ENCODE measurements at places on chromosomes 6 and 20.
A peak's percentile ranks its signal among the peaks of the same experiment; 100 is the strongest.

DNA sequence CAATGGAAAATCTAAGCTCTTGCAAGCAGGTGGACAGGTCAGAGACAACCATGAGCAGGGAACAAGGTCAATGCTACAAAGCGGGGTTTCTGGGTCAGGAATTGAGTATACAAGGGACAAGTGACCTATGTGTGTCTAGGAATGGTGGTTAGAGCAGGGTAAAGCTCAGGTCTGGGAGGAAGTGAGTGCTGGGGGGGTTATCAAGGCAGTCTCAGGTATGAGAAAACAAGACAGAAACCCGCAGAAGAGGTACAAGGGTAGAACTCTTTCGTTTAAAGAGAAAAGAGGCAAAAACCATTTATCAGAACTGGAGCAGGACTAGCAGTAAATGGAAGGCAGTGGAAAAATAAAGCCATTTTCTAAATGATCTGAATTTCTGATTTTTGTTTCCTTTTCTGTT is 298.4 kb downstream of the ALDH8A1 start:
- DNase-seq, result no peak

DNA sequence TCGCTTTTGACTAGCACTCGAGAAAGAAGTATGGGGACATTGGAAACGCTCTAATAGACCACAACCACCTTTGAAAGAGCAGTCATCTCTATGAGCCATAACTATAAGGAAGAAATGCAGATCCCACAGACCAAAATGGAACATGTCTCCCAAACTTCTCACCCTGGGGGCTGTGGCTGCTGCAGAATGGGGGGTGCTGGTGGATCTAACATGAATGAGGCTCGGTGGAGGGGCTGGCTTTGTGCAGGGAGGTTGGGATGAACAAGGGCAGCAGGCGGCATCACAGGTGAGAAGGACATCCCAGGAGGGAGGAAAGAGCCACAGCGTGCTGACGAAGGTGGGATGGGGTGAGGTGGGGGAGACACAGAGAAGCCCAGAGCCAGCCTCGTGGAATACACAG is 10.5 kb upstream of the CCR6 start:
- DNase-seq, result no peak

GRCh38 chr6:118930680-118931079 is 4.3 kb downstream of the MCM9 start:
- DNase-seq, result no peak

GRCh38 chr6:56724455-56724854 is 81.8 kb upstream of the DST start:
- no peak for DNase-seq

DNA sequence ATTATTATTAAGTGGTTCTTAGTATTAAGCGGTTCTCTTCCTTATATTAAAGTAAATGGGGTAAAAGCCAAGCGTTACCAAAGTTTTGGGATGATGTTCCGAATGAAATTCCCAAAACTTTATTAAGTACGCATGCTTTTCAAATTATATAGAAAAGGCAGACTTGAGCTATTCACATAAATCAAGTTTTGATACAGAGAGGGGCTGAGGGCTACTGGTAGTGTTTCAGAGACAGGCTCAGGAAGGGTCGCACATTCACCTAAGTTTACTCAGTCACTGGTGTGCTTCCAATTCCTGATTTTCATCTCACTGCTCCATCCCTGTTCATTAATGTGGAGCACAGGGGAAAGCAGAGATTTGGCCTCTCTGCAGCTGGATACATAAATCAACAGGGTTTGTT is 652.2 kb downstream of the QKI start:
- DNase-seq, result no peak

- no peak for DNase-seq
Measured at GRCh38 chr6:72758901-72759300, 137.0 kb downstream of the KCNQ5 start.

DNA sequence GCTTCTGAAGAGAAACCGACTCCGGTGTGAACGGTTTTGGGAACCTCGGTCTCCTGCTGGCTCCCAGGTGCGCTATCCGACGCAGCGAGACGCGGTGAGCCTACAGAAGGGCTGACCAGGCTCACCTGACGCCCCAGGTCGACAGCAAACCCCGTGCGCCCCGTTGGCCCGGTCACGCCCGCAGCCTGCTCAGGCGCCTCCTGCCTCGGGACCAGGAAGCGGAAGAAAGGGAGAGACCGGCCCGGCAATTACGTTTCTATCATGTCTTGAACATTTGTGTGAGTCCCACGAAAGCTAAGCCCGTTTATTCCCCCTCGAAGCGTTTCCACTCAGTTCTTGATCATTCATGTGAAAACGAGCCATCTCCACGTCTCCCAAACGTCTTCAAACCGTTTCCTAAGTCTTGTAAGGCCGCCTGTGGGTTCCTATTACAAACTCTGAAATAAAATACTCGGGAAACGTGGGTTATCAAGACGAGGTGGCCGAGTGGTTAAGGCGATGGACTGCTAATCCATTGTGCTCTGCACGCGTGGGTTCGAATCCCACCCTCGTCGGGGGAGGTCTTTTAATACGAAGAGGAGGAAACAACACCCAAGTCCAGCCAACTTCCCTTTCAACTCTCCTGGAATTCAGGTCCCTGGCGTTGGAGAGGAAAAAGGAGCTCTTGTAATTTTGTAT is 150.5 kb upstream of the PRSS16 start:
- no peak for DNase-seq

GRCh38 chr6:115456848-115457247 is 603.8 kb downstream of the FRK start:
- DNase-seq, result no peak

GRCh38 chr20:6381887-6382286 is 259.1 kb upstream of the FERMT1 start:
- DNase-seq, result no peak

- DNase-seq, result no peak
Measured at GRCh38 chr6:3228771-3229565, 1.5 kb upstream of the TUBB2B start.

GRCh38 chr6:139395891-139396301 is 21.4 kb upstream of the CITED2 start:
- DNase-seq, result peak; percentile 65

DNA sequence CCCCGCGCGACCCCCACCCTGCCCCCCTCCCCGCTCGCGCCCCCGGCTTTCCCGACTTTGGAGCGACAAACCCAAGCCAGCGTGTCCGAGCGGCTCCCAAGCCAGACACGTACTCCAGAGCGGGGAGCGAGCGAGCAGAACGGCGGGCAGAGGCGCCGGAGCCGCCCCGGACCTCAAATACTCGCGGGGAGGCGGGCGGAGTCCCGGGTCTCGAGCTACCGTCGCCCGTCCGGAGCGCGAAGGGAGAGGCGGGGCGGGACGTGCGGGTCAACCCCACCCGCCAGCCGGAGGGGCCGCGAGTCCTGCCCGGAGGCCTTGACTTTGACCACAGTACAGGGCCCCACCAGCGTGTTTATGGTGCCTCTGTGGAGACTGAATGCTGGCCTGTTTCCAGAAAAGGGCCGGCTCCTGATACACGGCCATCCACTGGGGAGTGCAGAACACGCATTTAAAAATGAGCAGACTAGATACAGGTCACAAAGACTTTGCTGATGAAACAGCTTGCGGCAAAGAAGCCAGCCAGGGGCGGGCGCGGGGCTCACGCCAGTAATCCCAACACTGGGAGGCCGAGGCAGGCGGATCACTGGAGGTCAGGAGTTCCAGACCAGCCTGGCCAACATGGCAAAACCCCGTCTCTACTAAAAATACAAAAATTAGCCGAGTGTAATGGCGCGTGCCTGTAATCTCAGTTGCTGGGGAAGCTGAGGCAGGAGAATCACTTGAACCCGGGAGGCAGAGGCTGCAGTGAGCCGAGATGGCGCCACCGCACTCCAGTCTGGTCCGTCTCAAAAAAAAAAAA is at the start of gene SERPINB6:
Gene SERPINB6, minus strand, starts transcription at position 148 of the 799 bp plus-strand sequence. CDS start 12,235 bp downstream, outside the sequence.
- DNase-seq, result peak; percentile 54

DNA sequence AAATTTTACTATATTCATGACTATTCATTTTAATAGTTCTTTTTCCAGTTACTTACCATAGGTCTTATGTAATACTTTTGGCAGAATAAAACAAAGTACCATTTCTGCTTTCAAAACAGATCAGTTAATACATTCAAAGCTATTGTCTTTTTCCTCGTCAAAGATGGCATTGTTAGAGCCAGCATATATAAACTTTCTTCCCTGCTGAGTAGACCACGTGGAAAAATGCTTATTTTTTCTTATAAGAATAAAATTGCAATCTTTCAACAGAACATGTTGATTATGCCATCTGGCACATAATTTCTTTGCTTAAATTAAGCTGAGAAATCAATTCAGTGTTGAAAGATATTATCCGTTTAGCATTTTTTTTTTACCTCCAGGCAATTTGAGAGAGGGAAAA is 34.9 kb upstream of the EXOC2 start:
- DNase-seq, result no peak

GRCh38 chr6:71727632-71728294 is 158.6 kb upstream of the RIMS1 start:
- DNase-seq, result peak; percentile 26

- no peak for DNase-seq
Measured at GRCh38 chr6:16973545-16974386, 128.1 kb upstream of the STMND1 start.

DNA sequence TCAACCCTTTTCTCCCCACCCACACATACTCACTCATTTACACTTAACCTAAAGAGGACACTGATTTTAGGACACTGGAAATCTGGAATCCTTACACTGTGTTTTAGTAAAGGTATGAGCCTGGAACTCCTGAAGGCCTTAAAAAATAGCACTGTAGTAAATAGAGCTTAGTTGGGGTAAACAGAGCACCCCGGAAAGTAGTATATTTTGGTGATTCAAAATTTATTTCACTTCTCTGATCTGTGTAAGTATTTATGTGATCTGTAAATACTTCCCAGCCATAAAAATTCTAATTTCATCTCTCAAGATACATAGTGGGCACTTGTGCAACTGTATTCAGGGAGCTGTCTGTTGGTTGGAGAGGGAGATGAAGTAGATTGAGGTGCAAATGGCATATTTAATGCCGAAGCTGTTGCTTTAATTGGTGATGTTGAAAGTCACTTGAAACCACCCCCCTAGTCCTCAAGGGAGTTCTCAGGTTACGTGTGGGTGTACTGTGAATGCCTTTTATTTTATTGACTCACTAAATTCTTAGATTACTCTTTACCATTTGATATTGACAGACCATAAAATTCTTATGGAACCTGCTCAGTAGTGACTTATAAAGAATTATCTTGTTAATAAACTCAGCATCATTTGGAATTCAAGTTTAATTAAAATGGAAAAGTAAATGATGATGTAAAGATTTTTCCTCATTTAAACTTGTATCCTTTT is 154.9 kb downstream of the SOX4 start:
- DNase-seq, result no peak

- DNase-seq, result no peak
Measured at GRCh38 chr6:2810092-2810671, 31.5 kb downstream of the SERPINB1 start.

- no peak for DNase-seq
Measured at GRCh38 chr6:142013287-142013686, 119.4 kb upstream of the GJE1 start.

GRCh38 chr6:87136963-87137362 is 18.4 kb upstream of the ZNF292 start:
- no peak for DNase-seq

- DNase-seq, result peak; percentile 46
Measured at GRCh38 chr6:72984981-72985665, 240.2 kb downstream of the KHDC1L start.

GRCh38 chr6:22249711-22250350 is 47.0 kb downstream of the PRL start:
- DNase-seq, result no peak

GRCh38 chr6:18207438-18207837 is 52.2 kb downstream of the KDM1B start:
- DNase-seq, result no peak

DNA sequence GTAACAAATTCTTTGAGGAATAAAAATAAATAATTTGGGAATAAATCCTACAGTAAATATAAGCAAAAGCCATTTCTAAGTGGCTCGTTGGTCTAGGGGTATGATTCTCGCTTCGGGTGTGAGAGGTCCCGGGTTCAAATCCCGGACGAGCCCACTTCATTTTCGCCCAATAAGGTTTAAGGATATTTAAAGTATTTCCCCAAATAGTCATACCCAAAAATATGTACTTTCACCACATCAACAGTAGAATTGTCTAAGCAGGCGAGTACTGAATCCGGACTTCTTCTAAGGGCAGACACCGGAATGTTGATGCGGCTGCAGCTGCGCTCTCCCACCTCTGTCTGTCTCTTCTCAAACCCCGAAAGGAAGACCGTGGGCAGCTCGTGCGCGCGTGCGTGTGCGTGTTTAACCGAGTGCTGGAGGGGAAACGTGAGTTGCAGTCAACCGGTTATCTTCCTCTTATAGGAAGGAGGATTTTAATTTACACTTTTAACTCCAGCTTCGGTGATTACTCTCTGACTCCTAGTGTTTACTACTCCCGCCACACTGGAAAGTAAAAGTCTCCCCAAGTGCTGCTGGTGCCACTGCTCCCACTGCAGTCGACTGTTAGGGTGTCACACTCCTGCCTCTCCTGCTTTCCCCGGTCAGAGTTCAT is 155.7 kb upstream of the PRSS16 start:
- peak; percentile 93 for DNase-seq

GRCh38 chr6:139313784-139314545 is 22.2 kb upstream of the TXLNB start:
- no peak for DNase-seq

DNA sequence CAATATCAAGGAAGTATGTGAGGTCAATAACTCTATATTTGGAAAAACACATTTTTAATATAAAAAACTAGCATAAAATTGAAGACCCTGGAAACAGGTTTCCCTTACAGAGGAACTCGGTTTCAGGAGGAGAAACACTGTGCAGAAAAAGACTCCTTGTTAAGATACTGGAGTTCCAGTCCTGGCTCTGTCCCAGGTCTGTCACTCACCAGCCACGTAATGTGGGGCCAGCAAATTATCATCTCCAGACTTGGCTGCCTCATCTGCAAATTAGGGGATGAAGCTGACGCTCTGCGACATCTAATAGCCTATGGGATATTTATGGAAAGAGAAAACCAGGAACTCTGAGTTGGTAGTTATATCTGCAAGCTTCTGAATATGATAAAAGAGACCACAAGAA is 702.7 kb downstream of the EPHA7 start:
- no peak for DNase-seq

DNA sequence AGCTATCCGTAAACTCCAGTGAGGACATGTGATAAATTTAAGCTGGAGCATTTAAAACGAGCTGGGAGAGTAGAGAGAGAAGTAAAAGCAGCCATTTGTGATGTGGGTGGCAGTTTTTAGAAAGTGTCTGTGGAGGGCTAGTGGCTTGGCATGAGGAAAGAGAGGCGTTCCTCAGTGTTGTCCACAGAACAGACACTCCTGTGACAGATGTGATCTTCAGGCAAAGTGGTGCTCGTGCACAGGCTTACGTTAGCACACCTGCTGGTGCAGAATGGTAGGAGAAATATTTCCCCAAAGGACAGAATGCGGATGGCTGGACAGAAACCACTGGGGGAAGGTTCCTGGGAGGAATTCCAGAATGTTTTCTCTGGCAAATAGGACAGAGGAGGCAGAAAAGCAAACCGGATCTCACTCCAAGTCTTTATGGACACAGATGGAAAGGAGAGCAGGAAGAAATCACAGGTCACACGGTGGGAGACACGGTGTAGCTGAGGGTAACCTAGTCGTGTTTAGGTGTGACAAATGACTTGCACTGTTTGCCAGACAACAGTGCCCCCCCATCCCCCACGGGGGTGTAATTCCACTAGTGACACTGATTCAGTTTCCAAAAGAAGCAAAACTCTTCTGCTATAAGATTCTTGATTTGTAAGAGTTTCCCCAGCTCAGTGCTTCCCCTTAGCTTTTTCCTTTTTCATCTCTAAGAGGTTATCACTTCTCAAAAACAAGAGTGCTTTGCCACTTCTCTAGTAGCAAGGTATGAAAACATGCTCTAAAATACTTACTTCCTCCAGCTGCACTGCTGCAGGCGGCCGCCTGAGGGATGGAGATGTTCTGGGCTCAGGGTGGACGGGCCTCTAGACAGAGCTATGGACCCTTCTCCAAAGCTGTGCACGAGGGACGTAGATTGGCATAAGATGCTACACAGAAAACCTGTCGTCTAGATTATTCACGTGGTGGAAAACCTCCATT is 293.2 kb downstream of the QKI start:
- no peak for DNase-seq

Measured in Kasumi-1 (cell line).